Kidney epithelial cell (primary cell): ENCODE measurements at places on chromosomes 5 and 9.

DNA sequence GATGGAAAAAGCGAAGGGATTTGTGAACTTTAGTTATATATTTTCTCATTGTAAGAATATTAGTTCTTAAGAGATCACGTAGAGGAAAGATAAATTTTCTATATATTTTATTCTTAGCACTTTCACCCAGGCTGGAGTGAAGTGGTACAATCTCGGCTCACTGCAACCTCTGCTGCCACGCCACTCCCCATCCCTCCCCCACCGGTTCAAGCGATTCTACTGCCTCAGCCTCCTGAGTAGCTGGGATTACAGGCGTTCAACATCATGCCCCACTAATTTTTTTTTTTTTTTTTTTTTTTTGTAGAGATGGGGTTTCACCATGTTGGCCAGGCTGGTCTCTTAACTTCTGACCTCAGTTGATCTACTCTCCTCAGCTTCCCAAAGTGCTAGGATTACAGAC is 42.6 kb downstream of the RAB24 start:
- DNase-seq, result no peak

- no peak for DNase-seq
These were observed 334.6 kb downstream of the MED10 start for GRCh38 chr5:6043491-6044310.

DNA sequence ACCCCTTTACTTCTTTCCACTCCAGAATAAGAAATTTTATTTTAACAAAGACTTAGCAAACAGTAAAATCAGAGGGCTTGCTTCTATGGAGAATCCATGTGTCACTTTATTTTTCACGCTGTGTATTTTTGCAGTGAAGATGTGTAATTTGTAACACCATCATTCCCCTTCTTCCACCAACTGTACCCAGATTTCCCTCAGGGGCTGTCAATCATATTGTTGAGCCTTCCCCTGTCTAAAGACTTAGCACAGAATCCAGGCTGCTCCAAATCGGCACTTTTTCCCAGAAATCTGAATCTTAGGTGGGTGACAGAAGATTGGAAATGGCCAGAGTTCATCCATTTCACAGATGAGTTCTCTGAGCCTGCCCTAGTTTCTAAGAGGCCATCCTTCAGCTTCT is 115.9 kb downstream of the GNAQ start:
- no peak for DNase-seq

DNA sequence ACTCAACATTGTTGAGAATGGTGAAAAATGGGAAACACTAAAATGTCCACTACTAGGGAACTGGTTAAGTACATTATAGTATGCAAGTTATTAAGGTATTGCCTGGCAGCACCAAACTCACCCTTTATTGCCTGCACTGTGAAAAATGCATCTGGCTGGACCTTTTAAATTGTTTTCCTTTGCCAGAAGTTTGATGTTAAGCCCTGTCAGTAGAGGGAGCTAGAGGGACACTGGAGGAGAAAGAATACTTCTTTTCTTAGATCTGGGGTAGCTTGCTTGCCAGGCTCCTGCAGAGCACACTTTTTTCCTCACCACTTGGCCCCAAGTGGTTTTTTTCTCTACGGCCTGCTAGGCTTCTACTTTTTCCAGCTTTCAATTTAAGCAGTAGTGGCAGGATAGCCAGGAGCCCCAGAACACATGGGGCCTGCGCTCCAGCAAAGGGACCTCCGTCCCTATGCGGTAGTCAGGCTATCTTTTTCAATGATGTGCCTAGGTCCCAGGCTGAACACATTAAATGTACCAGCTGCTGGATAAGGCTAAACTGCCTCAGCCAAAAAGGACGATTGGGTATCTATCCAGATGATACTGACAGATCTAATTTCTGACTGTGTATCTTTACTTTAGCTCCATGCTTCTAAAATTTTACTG is 8.0 kb upstream of the HABP4 start:
- no peak for DNase-seq

- no peak for DNase-seq
These were observed 127.4 kb downstream of the PALM2AKAP2 start for GRCh38 chr9:109907400-109907799.

DNA sequence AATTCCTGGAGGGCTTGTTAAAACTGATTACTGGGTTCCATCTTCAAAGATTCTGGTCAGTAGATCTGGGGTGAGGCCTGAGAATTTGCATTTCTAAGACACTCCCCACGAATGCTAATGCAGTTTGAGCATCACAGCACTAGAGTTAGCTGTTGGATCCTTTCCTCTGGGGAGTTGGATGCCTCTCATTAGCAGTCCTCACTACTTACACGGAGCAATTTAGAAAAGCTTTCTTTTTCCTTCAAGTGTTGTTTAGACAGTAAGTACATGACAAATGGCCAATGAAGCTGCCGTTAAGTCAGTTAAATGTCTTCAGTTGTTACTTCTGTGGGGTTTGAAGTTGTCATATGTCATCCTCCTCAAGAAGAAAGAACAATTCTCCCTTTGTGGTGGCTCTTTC is 74.9 kb upstream of the HMHB1 start:
- DNase-seq, result no peak

DNA sequence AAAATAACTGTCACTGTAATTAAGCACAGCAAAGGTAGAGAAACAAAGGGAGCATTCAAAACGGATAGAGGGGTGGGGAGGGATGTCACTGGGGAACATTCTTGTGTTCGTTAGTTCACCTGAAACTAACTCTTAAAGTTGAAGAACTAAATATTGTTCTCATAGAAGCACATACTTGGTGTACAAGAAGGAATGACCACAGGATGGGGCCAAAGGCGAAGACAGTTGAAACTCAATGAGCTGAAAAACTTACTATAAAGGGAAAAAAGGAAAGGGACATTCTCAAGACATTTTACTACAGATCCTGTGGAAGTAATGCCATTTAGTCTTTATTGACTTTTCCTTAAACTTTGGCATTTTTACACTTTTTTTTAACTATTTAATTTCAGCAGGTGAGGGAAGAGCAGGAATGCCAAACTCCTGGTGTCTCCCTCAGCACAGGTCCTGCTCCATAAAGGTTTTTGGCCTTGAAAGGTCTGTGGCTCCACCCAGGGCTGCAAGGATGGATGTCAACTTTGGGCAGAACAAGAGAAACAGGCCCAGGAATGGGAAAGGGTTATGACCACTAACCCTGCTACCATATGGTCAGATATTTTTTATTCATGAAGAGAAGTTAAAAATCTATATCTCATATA is 197.6 kb upstream of the RASA1 start:
- peak; percentile 29 for DNase-seq

- DNase-seq, result no peak
These were observed 403.5 kb downstream of the SPOCK1 start for GRCh38 chr5:137095597-137095996.

DNA sequence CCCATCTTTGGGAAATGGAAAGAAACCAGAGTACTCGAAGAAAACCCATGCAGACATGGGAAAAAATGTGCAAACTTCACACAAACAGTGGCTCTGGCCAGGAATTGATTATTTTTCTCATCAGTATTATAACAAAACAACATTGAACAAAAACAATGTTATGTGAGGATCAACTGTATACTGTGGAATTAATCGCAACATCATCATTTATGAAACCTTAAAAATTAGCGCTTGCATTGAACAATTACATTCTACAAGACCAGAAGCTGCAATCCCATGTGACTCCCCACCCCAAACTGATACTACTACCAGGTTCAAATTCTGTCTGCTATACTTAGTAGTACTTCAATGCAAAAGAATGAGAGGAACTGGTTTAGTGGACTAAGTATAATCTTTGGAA is 390.7 kb upstream of the PIK3R1 start:
- no peak for DNase-seq

- DNase-seq, result no peak
These were observed 117.4 kb downstream of the NPR3 start for GRCh38 chr5:32828492-32828891.

- DNase-seq, result no peak
These were observed 10.5 kb upstream of the TXN start for GRCh38 chr9:110266795-110267194.

- DNase-seq, result no peak
These were observed 14.2 kb upstream of the ZBED3 start for GRCh38 chr5:77101298-77101697.

GRCh38 chr5:139901986-139902385 is 106.4 kb downstream of the PSD2 start:
- no peak for DNase-seq

DNA sequence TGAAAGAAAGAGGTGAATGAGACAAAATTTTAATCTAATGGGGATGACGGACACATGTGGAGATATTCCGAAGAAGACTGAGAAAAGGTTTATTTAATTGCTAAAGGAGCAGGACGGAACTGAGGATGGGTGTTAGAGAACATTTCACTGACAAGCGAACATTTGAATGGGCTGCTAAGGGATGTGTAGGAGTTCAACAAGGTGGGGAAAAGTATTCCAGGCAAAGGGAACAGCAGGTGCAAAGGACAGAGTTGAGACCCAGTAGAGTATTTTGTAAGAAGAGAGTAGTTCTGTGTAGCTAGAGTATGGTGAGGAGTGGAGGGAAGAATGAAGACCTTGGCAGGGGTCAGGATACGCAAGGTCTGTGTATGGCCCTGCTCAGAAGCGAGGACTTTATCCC is 47.4 kb upstream of the FRRS1L start:
- DNase-seq, result no peak

- DNase-seq, result no peak
These were observed 168.5 kb downstream of the HMHB1 start for GRCh38 chr5:143980506-143980905.

- no peak for DNase-seq
These were observed 13.7 kb downstream of the DOCK2 start for GRCh38 chr5:169650701-169651331.

DNA sequence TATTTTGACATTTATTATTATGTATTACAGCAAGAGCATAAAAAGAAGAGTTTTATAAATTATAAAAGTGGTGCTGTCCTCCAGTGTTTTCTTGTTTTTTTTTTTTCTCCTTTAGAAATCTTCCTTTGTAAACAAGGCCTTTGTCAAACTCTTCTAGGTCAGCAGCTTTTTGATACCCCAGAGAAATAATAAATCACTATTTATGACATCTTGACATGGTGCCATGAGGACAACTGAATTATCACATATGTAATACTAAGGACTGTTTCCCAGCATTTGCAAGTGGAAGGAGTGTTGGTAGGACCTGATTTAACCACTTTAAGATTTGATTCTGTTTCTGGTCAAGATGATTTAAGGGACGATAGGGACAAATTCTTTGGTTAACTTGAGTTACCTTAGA is 4.6 kb downstream of the SMARCA2 start:
- DNase-seq, result no peak

GRCh38 chr5:66222455-66222854 is 78.4 kb downstream of the SREK1 start:
- DNase-seq, result no peak

- no peak for DNase-seq
These were observed 57.2 kb upstream of the DHFR start for GRCh38 chr5:80711938-80712337.
